ENCODE measurements at places on chromosomes 7 and 10.

DNA sequence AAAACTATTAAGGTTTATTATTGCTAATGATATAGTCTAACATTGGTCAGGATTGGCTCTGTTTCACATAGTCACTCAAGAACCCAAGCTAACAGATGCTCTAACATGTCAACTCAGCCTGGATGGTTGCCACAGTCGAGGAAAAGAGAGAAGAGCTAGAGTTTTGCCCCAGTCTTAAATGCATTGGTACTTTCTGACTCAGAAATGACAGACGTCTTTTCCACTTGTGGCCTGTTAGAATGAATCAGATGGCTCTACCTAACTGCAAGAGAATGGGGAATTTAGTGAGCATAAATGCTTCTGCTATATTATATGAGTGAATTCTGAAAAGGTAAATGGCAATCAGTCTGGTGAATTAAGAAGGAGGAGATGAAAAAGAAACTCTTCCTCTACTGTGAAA lies 13.9 kb downstream of the HECTD2 start:
- no peak for DNase-seq

DNA sequence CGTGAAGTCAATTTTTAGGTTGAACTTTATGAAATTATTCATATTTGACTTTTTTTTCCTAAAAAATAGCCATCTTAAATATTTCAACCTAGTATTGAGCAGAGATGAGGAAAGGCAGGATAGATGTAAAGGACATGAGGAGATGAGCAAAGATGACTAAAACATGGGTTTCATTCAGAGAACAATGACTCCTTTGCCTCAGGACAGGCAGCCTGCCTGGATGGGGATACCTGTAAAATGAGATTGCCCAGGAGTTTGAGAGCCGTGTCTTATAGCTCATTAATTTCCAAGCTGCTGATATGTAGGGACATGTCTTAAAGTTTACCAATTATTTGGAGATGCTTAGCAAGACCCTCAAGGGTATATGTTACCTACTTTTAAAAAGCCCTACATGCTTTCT lies 243.8 kb upstream of the MDFIC start:
- DNase-seq: no peak

DNA sequence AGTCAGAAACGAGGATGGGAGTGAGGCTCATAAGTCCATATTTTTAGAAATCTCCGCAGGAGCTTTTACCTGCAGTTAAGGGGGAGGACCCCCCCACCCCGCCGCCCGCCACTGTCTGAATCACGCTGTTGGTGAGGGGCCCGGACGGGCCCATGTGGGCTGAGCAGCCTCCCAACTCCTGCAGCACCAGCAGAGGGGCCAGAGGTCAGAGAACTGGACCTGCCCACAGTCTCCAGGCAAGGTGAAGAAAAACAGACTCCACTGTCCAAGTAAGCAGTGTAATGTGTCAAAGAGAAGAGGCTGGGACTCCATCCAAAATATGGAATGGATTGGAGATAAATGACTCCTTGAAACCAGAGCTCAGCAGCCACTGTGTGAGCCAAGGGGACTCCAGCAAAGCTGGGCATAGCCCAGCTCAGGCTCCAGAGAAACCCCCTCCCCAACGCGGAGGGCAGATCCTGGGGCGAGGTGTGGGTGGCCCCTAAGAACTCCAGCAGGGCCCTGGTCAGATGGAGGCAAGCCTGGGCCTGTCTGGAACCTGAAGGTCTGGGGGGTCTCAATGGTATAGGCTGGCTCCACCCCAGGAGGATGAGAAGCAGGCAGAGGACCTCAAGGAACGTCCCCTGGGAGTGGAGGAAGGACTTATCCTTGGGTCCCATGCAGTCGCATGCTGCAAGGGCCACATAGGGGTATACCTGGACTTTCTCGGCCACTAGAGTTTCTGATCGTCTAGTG lies 128.5 kb upstream of the TNS3 start:
- no peak for DNase-seq

DNA sequence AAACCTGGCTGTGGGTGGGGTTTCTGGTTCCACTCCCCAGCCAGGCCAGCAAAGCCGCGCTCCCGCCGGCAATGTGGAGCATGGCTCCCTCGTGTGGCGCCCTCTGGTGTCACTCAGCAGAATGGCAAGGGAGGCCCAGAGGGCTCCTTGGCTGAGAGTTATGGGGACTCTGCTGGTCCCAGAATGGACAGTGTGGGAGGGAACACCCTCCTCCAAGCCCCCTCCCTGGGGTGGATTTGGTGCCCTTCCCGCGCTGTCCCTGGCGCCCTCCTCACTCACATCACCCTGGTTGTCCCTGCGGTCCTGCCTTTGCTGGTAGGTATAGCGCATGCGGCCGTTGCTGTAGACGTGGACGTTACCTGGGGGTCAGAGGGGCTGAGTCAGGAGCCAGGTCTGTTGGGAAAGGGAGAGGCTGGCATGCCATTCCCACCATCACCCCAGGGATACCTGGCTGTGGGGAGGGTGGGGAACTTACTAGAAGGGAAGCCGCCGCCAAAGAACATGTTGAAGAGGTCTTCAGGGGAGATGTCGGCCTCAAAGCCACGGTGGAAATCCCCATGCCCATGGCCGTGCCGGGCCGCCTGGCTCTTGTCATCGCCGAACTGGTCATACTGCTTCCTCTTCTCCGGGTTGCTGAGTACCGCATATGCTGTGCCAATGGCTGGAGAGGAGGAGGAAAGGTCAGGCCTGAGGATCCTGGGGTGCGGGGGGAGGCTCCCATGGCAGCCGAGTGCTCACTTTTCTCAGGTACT lies 14.0 kb downstream of the DNAJB12 start:
- peak; percentile 77 for DNase-seq

DNA sequence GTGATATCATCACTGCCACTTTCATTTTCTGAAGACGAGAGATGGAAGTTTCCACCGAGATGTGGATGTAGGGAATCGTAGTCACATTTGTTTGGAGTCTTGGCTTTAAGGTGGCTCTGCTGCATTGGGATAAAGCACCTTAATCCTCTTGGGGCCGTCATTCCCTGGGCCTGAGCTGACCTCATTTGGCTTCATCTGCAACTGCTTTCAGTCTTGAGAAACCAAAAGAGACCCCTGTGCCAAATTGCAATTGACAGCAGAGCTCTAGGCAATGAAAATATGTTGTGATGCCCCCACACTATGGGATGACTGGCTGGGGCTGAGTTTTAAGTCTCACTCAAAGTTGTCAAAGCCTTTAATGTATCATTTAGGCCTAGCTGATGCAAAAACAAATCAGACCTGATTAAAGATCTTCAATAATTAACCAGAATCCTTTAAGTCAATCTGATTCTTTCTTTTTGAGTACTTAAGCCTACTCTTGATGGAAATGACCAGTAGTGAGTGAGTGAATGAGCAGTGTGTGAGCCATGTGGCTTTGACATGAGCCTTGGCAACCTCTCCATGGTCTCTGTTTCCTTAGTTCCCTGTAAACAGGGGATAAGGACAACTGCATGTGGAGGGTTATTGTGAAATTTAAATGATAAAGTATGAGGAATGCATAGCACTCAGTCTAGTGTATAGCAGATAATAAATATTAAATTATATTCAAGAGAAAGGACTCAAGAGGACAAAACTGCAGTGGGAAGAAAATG lies 155.0 kb downstream of the BMPER start:
- no peak for DNase-seq

GRCh38 chr7:132428247-132428919 lies 147.9 kb downstream of the PLXNA4 start:
- DNase-seq: no peak

DNA sequence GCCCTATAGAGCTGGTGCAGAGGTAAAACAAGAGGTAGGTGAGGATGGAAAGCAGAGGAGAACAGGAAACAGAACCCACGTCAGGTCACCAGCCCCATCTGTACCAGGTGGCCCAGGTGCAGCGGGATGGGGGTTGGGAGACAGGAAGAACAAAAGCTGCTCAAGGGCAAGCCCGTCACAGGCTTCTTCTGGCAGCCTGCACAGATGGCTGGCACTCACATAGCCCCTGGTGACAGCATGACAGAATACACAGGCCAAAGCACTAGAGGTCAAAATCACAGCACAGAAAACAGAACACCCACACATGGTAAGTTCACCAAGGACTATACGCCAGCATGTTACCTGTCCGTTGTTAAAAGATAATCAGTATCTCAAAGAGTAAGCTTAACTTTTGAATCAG lies 126.8 kb downstream of the GALNT11 start:
- DNase-seq: no peak

DNA sequence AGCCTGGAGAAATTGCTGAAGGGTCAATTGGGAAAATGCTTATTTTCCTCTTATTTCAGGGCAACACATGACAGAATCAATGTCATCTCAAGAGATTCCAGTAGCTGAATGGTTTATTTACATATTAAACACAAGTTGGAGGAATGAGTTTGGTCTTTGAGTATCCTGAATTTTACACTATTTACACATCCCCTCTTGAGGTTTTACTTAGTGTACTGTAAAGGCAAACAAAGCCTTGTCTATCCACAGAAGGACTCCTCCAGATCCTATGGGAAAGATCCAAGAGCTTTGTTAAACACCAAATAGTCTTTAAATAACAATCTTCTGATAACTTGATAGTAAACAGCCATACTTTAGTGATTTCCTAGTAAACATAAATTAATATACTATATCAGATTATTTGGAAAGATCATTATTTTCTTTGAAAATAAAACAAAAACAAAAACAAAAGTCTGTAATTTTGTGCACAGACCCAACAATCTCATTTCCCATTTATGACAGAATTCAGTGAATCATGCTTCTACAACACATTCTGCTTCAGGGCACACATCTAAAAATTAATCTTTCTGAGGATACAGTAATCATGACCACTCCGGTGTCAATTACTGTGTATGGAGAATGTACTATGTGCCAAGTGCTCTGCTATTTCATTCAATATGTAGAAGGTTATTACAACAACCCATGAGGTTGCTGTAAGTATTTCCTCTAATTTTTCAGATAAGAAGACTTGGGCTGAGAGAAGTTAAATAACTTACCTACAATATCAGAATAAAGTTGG lies 575.0 kb upstream of the LRRTM3 start:
- DNase-seq: no peak

DNA sequence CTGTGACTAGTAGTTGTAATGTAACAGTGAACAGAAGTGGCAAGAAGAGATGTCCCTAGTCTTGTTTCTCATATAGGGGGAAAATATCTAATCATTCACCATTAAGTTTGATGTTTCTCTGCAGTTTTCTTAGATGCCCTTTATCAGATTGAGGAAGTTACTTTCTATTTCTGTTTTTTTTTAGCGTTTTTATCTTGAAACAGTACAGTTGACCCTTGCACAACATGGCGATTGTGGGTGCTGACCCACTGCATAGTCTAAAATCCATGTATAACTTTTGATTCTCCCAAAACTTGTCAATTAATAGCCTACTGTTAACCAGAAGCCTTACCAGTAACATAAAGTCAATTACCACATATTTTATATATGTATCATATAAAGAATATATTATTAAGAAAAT lies 192.0 kb downstream of the ADK start:
- DNase-seq: no peak

- DNase-seq: no peak
Measured at GRCh38 chr10:93076871-93077270, 3.2 kb downstream of the CYP26A1 start.

DNA sequence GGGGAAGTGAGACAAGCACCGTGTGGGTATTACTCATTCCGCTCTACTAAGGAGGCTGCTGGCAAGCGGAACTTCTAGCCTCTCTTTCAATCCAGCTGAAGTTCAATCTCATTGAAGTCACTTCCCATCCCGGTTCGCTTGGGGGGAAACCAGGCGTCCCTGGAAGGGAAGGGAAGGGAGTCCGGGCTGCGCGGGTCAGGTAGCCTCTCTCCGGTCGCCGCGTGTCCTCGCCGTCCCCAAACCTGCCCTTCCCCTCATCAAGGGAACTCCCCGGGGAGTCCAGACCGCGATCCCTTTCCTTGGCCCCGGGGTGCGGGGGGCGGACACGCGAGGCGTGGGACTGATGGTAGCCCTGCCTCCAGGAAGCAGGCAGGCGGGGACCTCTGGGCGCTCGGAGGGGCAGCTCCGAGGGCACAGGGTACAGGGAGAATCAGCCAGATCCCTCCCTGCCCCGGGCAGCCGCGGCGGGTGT lies 598 bp upstream of the ZEB1 start:
- peak; percentile 87 for DNase-seq

DNA sequence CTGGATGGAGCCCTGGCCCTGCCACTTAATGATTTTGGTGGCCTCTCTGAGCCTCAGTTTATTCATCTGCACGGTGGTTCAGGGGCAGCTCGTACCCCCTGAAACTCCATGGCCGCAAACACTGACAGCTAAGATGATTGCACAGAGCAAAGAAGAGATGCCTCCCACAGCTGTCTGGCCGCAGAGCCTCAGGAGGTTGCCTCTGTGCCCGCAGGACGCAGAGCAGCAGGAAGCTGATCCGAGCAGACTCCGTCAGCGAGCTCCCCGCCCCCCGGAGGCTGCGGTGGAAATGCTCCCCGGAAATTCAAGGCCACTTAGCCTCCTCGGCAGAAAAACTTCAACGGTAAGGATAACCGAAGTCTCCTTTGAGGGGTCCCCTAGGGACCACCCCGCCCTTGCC lies 30.2 kb upstream of the C10orf53 start:
- no peak for DNase-seq

DNA sequence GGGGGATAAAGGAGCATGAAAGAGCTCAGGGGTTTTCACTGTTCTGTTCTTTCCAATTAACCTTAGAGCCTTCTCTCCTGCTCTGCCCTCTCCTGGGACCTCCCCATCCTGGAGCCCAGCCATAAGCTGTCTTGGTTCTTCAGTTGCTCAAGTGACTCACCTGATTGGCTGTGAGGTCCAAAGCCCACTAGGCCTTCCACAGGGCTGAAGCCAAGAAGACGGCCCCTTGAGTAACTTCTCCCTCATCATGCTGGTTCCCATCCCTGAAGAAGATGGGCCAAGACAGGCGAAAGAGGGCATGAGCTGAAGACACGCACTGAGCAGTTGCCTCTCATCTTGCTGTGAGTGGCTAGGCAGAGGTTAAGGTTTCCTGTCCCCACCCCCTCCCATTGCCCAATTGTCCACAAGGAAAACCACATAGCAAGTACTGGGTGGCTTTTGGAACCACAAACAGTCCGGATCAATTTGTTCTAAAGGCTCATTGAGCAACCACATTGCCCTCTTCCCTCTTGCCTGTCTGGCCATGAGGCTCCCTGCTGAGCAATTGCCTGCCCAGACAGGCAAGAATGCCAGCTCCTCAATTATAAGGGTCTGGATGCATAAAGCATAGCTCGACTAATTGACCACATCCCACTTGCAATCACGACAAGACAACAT lies 43.9 kb upstream of the GPAM start:
- DNase-seq: no peak

GRCh38 chr7:26337232-26337865 lies 45.7 kb downstream of the SNX10 start:
- DNase-seq: no peak

- DNase-seq: no peak
Measured at GRCh38 chr7:46432708-46433107, 511.6 kb upstream of the IGFBP3 start.

- DNase-seq: peak; percentile 79
Measured at GRCh38 chr7:105652359-105652993, 71.2 kb upstream of the EFCAB10 start.

DNA sequence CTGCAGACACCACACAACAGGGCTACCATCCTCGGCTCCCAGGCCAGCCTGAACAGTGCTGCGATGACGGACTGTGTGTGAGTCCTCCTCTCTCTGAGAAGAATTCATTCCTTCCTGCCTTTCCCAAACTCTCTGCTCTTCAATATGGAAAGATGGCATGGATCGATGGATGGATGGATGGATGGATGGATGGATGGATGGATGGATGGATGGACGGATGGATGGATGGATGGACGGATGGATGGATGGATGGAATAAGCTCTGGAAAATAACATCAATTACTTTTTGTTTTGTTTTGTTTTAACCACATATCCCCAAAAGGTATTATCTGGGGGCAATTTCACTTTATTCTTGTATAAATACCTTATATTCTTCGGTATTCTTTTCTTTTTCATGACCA lies 151.9 kb downstream of the AKR1D1 start:
- no peak for DNase-seq

- no peak for DNase-seq
Measured at GRCh38 chr7:16211402-16211925, 209.9 kb downstream of the CRPPA start.
